ENCODE measurements at places on chromosomes 7 and 10.

GRCh38 chr7:129093867-129094456 is 39.1 kb upstream of the TNPO3 start:
- DNase-seq: no peak

GRCh38 chr10:4028027-4028471 is 243.0 kb upstream of the KLF6 start:
- DNase-seq: no peak

DNA sequence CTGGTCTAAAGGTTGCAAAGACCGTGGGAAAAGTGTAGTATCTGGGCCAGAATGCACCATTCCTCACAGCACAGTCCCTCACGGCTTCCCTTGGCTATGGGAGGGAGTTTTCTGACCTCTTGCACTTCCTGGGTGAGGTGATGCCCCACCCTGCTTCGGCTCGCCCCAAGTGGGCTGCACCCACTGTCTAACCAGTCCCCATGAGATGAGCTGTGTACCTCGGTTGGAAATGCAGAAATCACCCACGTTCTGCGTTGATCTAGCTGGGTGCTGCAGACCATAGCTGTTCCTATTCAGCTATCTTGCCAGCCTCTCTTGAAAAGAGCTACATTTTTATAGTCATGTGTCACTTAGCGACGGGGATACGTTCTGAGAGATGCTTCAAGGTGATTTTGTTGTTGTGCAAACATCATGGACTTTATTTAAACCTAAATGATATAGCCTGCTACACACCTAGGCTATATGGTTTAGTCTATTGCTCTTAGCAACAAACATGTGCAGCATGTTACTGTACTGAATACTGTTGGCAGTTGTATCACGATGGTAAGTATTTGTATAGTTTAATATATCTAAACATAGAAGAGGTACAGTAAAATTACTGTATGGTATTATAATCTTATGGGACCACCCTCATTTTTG is 120.0 kb downstream of the PPP1R9A start:
- no peak for DNase-seq

- DNase-seq: peak; percentile 3
Measured at GRCh38 chr10:48470893-48471805, 133.7 kb downstream of the ARHGAP22 start.

GRCh38 chr10:75294518-75294865 is 58.7 kb upstream of the COMTD1 start:
- no peak for DNase-seq

DNA sequence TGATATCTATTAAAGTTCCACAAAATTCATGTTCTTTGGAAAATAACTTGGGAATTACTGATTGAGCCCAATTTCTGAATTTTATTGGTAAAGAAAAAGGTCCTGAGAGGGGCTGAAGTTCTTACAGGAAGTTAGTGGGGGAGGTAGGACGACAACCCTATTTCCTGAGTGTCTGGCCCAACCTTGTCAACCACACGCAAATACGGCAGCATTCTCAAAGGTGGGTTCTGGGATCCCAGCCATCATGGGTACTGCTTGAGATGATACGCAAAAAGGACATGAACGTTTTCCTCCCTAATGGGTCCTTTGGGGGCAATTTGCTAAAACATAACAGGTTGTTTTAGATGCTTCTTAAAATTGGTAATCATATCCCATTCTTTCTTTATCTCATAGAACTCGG is 2.7 kb upstream of the PDCD4 start:
- DNase-seq: no peak

DNA sequence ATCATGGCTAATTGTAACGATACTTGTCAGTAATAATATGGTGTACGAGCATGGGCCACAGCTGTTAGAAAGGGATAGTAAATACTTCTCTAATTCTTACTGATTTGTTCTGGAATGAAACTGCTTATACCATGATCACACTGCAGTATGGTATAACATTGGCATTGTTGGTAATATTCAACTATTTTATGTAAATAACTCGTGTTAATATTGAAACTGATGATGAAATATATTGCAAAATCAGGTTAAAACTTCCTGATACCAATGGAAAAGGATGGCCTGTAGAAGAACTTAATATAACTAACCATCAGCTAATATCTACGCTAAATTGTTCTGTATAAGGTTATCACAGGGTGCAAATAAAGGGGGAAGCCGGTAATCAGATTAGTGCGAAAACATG is 10.3 kb downstream of the OR2A14 start:
- no peak for DNase-seq

DNA sequence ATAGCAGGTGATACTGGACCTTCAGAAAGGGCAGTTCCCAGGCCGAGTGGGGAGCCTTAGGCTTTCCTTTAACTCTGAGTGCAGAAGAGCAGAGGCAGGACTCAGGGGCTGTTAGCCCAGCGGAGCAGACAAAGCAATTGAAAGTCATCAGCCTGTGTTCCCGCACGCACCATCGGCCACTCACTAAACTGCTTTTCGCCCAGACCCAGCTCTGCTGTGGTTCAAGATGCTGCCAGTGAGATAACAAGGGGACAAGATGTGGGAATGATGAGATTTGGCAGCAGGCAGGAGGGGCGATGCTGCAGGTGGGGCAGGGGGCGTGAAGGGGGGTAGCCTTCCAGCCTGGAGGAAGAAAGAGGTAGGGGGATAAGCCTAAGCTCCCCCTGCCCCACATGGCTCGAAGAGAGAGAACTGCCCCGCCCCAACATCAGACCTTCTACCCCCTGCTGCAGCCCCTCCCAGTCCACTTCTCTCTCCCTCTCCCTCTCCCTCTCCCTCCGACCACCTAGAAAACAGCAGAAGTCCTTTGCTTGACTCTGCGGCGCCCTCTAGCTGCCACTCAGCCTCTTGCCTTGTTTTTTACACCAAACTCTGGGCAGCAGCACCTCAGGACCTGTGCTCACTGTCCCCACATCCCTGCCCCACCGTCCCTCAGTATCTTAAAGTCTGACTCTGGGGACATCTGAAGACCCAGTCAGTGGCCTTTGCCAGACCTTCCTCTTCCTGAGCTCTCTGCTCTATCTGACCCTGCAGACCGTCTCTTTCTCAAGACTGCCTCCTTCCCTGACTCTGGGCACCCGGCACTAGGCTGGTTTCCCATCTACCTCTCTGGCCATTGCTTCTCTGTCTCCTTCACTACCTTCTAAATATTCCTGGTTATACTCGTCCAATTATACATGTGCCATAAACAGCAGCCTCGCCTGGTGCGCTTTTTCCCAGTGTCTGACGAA is 110.5 kb downstream of the C10orf105 start:
- DNase-seq: peak; percentile 77

GRCh38 chr10:88194041-88194887 is 330.8 kb downstream of the PTEN start:
- DNase-seq: peak; percentile 21

DNA sequence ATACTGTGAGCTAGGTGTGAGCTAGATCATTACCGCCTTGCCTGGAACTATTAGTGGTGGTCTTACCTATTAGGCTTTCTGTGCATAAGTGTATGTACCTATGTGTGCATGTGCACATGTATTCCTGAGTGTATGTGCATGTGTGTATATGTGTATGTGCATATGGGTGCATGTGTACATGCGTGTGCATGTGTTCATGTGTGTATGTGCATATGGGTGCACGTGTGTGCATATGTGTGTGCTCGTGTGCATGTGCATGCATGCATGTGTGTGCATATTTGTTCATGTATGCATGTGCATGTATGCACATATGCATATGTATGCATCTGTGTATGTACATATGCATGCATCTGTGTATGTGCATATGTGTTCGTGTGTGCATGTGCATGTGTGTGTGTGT is 508.3 kb upstream of the ADARB2 start:
- no peak for DNase-seq

DNA sequence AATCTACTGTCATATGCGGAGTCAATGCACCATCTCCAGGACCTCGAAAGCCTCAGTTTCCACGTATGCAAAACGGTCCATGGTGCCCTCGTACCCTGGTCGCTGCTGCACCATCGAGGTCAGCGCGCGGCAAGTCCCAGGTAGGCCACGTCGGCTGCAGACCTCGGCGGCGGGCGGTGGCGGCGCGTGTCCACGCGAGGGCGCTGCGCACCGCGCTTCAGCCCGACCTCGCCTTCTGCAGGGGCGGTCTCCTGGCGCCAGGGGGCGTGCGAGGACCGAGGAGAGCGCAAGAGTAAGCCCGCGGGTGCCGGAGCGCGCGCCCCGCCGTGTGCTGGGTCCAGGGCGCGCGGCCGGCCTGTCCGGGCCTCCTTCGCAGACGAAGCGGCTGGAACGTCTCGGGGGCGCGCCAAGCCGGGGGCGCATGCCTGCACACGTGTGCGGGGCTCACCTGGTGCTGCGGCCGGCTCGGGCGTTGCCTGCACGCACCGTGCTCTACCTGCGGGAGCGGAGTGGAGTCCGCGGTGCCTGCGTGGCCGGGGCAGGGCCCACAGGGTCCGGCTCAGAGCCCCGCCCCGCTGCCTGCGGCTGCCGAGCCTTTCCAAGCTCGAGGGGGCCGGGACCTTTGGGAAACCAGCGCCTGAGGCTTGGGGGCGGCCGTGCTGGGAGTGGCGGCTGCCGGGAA is 54.0 kb downstream of the GLRX3 start:
- peak; percentile 92 for DNase-seq

DNA sequence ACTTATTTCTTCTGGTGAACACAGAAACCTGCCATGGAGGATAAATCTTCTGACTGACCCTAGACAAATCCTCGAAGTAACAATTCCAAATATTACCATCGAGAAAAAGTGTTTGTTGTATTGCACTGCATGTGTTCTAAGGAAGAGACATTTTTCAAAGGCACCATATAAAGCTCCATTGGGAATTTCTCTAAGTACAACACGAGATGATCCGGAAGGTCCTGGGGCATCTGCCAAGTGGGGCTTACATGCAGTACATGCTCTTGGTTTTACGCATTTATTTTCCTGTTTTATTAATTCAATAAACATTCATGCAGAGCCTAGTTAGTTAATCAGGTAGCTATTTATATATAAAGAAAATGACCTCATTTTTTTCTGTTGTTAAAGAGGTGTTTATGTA is 692.0 kb upstream of the IGFBP3 start:
- no peak for DNase-seq

- no peak for DNase-seq
Measured at GRCh38 chr10:86109421-86109820, 257.2 kb downstream of the GRID1 start.

Measured in stimulated activated CD4-positive, alpha-beta T cell treated with anti-CD3 and anti-CD28 coated beads, Interleukin-2, amount 100 ng/mL, for 24 hours (primary cell).